ENCODE measurements at places on chromosomes 6 and 20.

- peak; percentile 44 for DNase-seq
Measured at GRCh38 chr20:33291830-33292355, 8.9 kb downstream of the BPIFB1 start.

- DNase-seq: no peak
Measured at GRCh38 chr6:40541556-40542174, 45.5 kb downstream of the LRFN2 start.

- no peak for DNase-seq
Measured at GRCh38 chr20:21702016-21702415, 3.4 kb upstream of the PAX1 start.

DNA sequence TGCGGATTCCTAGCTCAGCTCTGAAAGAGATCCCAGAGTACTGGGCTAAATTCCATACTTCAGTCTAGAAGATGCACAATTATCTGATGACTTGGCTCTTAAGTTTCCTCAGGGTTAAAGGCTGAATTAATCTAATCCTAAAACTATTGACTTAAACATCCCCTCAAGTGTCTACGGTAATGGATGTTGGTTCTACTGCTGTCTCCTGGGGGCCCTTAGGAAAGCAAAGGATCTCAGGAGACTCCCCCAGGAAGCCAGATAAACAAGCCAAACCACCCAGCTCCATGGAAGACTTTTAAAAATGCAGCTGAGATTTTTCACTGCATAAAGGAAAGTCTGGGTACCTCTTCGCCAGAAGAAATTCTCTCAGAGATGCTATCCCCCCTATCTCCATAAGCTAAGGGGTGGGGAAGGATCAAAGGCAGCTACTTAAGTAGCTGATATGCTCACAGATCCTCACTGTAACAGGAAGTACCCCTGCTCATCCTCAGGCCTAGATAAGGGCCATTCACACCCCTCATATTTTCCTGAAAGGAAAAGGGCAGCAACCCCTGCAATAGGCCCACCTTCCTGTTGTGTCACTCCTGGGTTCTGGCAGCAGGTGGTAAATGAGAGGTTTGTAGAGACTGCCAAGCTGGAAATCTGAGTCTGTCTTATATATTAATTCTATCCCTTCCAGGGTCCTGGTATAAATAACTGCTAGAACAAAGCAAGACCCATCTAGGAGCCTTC lies 9.3 kb downstream of the NDRG3 start:
- no peak for DNase-seq

DNA sequence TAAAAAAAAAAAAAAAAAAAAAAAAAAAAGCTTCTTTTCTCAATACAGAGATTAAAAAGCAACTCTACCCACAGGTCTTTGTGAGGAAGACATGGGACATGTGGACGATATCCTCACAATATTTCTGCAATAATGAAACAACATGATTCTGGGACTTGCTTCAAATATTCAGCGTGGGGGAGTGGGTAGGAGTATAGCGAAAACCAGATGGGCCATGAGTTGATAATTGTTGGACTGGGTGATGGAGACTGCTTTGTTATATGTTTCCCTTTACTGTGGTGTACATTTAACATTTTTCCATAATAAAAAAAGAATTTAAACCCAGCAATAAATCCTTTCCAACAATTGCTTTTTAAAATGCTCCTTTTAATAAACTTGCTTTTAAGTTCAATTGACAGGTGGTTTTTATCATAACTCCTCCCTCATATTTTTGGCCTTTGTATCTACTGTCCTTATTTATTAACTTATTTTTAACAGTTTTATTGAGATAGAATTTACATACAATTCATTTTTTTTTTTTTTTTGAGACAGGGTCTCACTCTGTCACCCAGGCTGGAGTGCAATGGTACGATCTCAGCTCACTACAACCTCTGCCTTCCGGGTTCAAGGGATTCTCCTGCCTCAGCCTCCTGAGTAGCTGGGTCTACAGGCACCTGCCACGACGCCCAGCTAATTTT lies 40.4 kb upstream of the ARFGEF2 start:
- DNase-seq: no peak

GRCh38 chr6:157144859-157145568 lies 178.3 kb downstream of the TMEM242 start:
- DNase-seq: no peak

DNA sequence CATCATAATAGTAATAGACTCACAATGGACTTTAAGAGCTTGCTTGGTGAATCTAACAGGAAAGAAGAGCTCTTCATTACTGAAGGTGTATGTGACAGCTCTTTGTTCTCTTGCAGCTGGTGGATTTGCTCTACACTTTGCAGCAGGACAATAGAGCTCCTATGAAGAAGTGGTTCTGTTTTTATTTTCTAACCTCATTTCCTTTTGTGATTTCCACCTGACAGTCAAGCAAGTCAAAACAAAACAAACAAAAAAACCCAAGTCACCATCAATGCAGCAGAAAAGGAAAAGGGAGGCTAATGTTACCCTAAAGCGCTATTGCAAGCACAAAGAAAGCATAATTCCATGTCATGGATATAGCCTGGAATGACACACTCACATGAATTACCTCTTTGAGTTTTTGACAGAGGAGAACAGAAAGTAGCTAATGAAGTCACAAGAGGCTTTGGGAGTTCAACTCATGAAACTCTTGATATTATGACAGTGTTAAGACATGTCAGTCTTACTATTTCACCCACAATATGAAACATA lies 1188.1 kb downstream of the EPHA7 start:
- no peak for DNase-seq

GRCh38 chr20:46375771-46376170 lies 30.6 kb downstream of the ELMO2 start:
- no peak for DNase-seq

DNA sequence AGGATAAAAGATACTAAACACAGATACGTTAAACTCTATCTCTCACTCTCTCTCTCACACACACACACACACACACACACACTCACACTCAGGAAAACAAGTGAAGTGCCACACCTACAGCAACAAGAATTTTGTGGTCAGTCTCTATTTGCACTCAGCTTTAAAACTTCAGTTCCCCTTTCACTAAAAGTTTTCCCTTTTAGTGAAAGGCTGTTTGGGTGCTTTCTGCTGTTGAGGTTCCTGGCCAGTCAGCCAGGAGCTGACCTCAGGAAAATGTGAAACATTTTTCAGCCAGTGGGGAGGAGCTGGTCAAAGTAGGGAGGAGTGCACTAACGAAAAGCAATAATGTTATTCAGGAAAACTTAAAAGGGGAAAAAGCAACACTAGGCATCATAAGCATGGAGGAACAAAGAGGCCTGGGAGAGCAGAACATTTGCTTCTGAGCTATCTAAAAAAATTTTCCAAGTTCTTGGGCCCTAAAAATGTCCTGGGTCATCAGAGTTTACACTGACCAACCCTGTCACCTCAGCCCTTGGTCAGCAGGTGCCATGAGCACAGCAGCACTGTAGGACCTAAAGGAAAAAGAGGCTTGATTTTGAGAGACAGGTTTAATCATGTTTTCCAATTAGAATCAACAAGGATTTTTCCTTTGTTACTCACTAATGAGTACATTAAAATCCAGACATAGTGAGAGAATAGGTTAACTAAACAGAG lies 30.7 kb upstream of the NT5E start:
- DNase-seq: no peak

DNA sequence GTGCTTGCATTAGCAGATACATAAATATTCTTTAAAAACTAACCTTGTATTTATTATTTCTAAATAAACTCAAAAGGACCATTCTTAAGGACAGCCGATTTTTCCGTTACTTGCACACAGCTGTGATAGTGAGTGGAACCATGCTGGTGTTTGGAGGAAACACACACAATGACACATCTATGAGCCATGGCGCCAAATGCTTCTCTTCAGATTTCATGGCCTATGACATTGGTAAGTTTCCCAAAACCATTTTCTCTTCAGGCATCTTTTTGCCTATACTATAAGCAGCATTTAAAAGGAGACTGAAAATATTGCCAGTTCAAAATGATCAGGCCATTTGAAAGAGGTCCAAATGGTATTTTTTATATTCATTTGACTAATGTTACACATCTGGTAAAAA lies 92.3 kb downstream of the ATRN start:
- DNase-seq: no peak

DNA sequence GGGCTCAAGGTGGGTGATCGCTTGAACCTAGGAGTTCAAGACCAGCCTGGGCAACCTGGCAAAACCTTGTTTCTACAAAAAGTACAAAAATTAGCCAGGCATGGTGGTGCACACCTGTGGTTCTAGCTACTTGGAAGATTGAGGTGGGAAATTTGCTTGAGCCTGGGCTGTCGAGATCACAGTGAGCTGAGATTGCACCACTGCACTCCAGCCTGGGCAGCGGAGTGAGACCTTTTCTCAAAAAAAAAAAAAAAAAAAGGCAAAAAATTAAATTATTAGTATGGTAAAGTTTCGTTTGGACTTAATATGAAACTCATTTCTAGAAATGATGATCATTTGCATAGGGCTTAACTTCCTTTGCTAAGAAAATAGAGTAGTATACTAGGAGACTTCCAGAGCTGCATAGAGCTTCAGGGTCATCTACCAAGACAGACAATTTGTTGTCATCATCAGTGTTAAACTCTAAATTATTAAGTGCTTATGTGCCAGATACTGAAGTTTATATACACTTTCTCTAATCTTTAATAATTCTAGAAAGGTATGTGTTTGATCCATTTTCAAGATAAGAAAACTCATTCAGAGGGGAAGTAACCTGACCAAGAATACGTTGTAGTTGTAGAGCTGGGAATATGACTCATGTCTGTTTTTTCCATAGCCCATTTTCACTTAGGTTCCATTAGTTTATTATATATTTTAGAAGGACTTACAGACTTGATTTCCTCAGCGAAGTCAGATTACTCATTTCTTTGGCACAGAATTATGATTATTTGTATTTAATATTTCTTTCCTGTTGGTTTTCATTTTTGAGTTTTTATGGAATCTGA lies 84.5 kb downstream of the SLC16A10 start:
- no peak for DNase-seq

GRCh38 chr20:62637110-62637509 lies 5.2 kb upstream of the SLCO4A1 start:
- DNase-seq: no peak

- DNase-seq: no peak
Measured at GRCh38 chr6:135583256-135583761, 85.8 kb upstream of the AHI1 start.

DNA sequence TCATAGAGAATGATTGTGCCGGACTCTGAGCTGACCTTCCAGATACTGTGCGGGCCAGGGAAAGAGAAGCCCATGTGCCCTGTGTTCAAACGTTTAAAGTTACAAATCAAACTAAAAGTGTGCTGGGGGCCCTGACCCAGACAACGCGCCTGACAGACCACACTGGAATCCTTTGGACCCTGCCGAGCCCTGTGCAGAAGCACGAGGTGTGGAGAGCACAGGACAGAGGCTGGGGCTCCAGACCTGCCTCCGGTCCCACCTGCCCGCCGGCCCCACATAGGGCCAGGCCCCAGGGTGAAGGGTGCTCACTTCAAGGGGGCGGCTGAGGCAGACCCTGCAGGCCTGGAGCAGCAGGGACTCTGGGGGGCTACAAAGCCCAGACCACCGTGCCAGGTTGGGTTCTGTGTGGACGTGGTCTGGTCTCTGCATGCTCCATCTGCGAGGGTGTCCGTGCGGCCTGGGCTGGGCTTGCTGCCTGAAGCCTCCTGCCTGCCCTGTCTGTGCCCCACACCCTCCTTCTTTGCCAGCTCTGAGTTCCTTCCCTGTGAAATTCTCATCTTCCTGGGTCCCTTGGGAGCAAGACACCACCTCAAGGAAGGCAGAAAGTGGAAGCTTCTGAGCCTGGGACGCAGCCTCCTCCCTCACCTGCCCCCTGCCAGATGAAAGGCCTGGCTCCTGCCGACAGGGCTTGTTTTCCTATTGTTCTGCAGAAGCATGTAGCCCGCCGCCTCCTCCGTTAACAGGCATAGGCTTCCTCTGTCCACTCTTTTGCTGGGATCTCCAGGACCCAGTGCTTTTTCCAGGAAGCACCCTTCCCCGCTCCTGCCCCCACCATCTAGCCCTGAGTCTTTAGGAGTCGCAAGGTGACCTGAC lies 186.2 kb downstream of the ERMARD start:
- no peak for DNase-seq

DNA sequence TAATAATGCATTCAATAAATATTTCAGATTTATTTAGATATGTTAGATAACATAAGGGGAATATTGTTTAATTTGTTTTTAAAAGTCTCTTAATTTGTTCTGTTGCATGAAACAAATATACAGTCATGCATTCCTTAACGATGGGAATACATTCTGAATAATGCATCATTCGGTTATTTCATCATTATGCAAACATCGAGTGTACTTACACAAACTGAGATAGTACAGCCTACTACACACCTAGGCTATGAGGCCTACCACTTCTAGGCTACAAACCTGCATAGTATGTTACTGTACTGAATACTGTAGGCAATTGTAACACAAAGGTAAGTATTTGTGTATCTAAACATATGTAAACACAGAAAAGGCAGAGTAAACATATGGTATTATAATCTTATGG lies 118.7 kb downstream of the EPHA7 start:
- DNase-seq: no peak

DNA sequence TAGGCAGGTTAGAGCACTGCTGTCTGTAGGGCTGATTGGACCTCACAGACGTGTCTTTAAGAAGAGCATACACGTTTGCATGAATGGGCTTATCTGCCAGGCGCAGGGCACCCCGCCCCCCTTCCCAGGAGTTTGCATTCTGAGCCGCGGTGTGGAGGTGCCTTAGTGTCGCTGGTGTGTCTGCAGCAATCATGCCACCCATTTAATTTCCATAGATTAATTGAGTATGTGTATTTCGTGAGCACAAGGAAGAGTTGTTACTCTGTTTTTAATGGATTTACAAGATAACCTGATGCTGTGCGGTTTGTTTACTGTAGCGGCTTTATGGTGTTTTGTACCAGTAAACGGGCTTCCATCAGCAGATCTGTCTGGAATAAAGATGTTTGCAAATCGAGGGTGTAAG lies 107.7 kb downstream of the ZDHHC14 start:
- no peak for DNase-seq

GRCh38 chr6:133079901-133080300 lies 161.3 kb upstream of the EYA4 start:
- no peak for DNase-seq

- no peak for DNase-seq
Measured at GRCh38 chr6:145332011-145332410, 403.3 kb downstream of the EPM2A start.

GRCh38 chr6:69294862-69295261 lies 501.9 kb downstream of the LMBRD1 start:
- DNase-seq: no peak

DNA sequence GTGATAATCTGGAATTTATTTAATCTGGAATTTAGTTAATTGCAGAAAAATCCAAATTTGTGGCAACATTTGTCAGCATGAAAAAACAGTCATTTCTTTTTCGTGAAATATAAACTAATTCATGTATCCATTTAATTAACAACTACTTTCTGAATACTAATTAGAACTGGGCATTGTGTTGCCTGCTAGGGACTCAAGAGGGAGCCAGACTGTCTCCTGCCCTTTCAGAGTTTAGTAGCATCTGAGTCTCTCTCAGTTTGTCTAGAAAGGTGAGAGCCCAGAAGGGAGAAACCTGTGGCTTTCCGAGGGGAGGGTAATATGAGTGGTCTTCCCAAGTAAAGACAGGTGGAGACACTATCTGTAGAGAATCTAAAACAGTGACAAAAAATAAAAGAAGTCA lies 210.9 kb upstream of the HDDC2 start:
- DNase-seq: no peak
